ENCODE measurements at places on chromosomes 5 and 9. TPM values are rescaled to one million over a fixed set of nuclear protein-coding genes. Genes with fewer than 3 reads are reported as not detected.
A peak's percentile ranks its signal among the peaks of the same experiment; 100 is the strongest.

DNA sequence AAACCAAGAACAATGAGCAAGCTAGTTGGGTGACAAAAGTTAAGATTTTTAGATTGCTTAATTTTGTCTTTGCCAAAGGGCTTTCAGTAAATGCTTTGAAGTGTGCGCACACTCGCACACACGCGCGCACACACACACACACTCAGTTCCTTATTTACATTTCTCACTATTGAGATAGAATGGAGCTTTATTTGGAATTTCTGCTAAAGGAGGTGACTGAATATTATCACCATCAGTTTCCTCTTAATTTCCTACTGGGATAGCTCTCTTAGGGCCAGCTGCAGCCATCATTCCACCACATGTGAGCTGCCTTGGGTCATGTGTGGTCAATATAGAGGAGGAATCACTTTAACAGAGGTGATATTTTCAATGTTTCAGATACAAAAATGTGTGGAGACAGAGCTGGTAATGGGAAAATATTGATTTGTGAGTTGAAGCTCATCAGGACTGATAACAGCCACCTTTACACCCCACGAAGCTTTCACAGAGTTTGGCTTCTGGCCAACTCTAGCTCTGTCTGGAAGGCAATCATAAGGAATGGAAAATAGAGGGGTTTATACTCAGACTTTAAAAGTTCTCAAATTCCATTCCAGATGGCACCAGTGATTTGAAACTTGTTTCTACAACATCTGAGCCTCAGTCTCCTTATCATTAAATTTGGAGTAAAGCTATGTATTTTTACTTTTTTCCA, 99.9 kb downstream of the MACIR start:
- DNase-seq, result no peak

DNA sequence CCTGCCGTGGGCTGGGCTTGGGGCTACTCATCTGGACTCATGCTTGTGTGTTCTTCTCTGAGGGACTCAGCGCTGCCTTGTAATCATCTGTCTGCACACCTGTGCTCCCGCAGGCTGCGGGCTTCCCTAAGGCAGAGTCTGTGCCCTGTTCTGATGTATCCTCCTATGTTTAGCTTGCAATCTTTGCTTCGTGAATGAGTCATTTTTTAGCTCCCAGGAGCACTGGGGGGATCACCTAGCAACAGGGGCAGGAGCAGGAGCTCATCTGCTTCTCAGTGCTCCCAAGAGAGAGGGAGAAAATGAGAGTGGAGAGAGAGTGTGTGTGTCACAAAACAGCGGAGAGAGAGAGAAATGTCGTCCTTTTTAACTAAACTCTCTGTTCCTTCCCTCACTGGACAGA, 202.4 kb upstream of the ZNF618 start:
- no peak for DNase-seq

GRCh38 chr5:159184236-159184635, 25.1 kb downstream of the RNF145 start:
- DNase-seq, result no peak

DNA sequence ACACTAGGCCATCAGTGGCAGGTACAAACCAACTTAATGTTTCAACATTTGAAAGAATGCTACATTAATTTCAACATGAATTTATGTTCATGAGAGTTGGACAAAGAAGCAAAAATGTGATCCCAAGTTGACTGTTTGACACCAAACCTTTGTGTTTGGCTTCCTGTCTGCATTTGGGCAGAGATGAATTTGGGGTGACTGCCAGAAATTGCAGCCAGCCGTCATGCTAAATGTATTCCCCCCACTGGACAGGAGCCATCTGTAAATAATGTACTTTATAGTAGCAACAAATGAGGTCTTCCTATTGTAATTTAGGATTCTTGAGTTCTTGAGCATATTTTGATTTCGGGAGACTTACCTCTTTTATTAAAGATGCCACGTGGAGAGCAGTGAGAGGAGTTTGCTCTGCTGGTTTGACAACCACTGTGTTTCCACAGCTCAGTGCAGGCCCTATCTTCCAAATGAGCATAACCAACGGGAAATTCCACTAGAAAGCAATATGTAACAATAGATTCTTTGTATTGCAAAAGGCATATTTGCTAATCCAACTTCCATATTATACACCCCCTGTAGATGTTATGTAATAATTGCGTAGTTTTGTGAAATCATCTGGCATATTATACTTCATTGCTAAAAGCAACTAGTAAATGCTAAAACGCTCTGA, 27.6 kb downstream of the ALDH1A1 start:
- DNase-seq, result no peak

DNA sequence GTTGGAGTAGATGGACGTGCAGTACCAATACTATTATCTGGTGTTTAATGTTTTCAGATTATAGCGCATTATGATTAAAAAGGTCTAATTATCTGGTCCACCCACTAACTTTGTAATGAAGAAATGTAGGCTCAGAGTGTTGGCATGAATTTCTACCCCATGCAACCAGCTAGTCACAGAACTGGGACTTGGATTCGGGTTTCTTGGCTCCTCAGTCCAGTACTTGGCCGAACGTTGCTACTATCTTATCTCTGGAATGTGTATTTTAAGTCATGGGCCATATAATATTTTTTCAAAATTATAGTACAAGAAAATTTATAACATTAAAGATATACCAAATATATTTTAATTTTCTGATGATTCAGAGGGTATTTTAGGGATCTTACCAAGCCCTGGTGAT, 657.5 kb upstream of the DMAC1 start:
- DNase-seq, result no peak

GRCh38 chr5:126965061-126965475, 65.3 kb downstream of the MARCHF3 start:
- no peak for DNase-seq

DNA sequence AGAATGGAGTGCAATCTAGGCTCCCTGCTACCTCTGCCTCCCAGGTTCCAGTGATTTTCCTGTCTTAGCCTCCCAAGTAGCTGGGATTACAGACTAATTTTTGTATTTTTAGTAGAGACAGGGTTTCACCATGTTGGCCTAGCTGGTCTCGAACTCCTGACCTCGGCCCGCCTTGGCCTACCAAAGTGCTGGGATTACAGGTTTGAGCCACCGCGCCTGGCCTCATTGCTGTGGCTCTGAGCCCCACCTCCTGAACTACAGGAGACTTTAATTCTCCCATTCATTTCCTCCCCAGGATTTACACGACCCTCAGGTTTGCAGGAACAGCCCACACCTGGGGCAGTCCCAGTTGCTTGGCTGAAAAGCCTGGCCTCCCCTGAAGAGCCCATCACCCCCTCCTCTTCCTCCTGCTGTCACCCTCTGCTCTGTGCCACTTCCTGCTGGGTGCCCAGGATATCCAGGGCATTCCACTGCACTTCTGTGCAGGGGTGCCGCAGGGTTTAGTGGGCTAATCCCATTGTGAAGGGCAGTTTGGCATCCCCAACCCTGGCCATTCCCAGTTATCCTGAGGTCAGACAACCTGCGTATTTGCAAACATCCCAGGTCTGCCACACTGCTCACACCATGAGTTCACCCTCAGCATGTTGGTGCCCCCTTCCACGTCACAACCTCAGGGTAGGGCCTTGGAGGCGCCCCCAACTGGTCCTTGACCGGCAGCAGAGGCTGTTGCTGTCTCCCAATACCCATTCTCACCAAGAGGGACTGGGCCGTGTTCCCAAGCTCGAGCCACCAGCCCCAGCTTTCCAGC, 265.0 kb upstream of the IRX4 start:
- DNase-seq, result no peak

GRCh38 chr5:98468188-98468869, 305.1 kb upstream of the RGMB start:
- no peak for DNase-seq

GRCh38 chr5:150376799-150377771, 19.6 kb downstream of the TCOF1 start:
- no peak for DNase-seq

DNA sequence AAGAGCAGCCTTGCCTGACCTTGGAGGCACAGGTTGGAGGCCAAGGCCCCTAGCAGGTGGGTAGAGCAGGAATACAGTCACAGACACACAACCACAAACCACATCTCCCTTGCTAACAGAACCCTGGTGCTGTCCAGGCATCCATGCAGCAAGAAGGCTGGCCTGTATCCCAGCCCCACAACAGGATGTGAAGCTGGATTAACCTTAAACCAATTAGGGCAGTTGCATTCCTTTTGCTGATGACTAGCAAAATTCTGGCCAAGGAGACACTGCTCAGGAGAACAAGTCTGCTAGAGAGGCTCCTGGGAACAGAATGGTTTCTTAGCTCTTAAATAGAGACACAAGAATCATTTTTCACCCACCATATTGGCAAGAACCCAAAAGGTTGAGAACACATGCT, 97.8 kb downstream of the C5orf15 start:
- peak; percentile 21 for DNase-seq

GRCh38 chr5:137668637-137669036, 67.3 kb downstream of the KLHL3 start:
- DNase-seq, result no peak

GRCh38 chr5:118193194-118193905, 795.0 kb downstream of the DTWD2 start:
- no peak for DNase-seq

GRCh38 chr5:116378007-116378776, 196.4 kb downstream of the SEMA6A start:
- DNase-seq, result no peak

DNA sequence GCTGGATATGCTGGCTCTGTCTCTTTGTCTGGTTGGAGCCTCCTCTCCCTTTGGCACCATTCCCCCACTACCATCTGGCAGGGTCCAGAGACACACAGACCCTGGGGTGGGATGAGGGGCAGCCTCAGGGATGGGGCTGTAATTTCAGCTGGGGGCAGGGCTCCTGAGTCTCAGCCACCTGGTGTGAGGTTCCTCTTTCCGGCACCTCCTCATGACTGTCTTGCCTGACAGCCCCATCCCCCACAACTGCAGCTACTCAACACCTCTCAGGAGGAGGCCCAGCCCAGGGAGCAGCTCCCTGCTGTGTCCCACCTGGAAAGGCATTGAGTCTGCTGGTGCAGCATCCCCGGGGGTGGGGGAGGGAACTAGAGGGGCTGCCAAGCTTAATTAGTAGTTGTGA, 11.7 kb upstream of the RPS14 start:
- no peak for DNase-seq

DNA sequence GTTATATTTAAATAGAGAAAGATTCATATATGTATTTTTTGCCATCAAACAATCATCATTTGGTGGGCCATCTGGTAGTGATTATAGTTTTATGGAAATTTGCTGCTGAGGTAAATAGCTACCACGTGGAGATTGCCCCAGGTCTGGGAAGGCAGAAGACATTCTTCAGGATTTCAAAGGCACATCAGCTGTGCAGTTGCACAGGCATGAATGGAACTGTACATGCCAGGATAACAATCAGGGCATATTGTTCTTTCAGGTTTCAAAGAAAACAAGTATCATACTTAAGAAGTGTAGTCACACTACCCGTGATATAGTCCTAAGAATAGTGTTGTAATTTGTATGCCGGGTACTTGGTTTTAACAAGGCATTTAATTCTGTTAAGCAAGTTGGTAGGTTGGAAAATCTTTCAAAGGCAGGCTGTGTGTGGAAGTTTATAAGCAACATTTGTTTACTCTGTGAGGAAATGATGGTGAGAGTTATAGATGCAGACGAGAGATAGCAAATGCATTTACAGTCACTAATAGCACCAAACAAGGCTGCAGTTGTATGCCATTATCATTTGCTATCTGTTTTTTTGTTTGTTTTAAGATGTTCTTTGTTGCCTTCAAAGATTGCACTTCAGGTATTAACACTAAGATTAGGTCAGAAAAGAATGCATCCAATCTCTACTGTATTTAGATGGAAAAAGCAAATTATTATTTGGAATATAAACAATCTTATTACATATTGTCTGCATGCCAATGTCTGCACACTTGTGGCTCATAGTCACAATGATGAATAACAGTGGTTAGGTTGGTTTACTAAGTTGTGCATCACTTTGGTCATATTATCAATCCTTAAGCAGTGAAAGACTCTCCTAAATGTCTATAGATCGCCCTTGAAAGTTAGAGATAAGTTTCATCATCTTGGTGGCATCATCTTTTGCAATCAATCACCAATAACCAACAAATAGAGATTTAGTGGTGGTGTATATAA, 55.3 kb downstream of the RPS23 start:
- DNase-seq, result no peak

- DNase-seq, result no peak
These were observed 10.4 kb upstream of the SLC45A2 start for GRCh38 chr5:33994845-33995244.

GRCh38 chr9:15635752-15636151, 82.9 kb downstream of the CCDC171 start:
- DNase-seq, result no peak

Gene ANXA2R
- total RNA-seq, result 10.2 TPM

Gene TOPORS
- total RNA-seq, result 35.9 TPM

Gene NR5A1
- 65.2 TPM for total RNA-seq

Gene TENT4A
- total RNA-seq, result 46.2 TPM

Gene WDR38
- total RNA-seq, result 7.6 TPM
